ENCODE measurements at places on chromosomes 3 and 15.

DNA sequence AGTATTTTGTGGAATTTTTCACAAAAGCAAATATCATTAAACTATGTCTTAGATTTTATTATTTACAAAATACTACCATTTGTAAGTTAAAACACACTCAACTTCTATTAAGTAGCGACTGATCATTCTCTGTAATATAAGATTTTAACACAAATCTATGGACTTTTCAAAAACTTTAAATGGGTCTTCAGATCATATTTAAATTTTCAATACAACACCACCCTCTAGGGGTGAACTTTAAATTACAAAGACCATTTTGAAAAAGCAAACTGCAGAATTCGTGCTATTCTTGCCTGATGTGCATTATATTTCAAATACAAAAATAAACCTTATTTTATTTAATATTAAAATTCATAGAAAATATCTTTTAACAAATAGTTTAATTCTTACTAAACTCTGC is 8.2 kb upstream of the VGLL4 start:
- DNase-seq: no peak

DNA sequence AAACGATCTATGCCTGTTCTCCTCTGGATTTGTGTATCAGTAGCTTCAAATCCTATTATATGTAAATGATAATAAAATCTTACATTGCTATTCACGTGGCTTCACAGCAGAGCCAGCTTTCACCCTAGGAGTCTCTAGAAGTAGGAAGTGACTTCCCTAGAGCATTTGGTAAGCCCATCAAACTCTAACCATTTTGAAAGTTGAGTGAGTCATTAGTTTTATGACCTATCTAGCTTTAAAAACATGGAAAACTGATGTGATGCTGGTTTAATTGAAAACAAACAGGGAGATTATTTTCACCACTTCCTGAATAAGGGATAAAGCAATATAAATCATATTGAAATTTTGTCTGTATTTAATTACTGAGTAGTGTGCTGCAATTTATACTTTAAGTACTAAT is 275.2 kb downstream of the EPHA6 start:
- DNase-seq: no peak

DNA sequence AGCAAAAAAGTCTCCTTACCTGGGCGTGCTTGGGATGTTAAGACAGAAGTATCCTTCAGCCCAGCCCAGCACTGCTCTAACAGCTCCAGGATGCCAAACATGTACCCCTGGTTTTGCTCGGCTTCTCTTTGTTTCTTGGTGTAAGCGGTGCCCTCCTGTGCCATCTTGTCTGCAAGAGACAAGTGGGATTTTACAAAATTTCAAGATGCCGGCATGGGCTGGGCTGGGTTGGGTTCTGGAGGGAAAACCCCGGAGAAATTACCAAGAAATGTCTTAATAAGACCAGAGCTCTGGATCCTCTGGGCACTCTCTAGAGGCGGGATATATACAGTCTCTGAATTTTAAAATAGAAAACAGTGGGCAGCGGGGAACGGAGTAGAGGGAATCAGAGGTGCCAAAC is 4.6 kb upstream of the SOX14 start:
- no peak for DNase-seq

GRCh38 chr15:88797663-88798339 is 5.4 kb upstream of the ACAN start:
- DNase-seq: no peak

GRCh38 chr3:186220365-186220764 is 111.5 kb upstream of the ETV5 start:
- DNase-seq: no peak

DNA sequence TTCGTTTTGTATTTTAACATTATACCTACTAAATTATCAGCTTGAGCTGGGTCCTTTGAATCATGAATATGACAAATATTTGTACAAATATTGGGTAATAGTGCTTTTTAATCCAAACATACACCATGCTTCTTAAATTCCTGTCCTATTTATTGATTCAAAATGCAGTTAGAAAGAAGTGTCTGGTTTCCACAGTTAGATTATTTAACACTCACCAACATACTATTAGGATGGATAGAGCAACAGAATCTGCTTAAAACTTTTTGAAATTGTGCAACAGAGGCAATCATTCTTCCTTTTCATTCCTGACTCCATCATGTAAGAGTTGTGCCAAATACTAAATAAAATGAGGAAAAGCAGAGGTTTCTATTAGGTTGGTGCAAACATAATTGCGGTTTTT is 281.2 kb downstream of the LSAMP start:
- no peak for DNase-seq

DNA sequence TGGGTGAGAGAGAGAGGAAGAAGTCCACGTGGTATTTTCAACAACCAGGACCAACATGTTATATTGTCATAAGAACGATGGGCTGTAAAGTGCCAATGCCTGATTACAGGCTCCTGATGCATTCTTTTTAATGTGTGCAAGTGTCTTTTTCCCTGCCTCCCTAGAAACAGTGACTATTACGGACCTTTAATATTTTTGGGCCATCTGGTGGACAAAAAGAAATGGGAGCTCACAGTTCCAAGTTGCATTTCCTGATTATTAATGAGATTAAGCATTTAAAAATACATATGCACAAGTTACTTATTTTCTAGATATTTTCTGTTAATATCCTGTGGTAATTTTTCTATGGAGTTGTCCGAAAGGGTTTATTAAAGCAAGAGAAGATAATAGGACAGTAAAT is 530.2 kb downstream of the NR2F2 start:
- no peak for DNase-seq

DNA sequence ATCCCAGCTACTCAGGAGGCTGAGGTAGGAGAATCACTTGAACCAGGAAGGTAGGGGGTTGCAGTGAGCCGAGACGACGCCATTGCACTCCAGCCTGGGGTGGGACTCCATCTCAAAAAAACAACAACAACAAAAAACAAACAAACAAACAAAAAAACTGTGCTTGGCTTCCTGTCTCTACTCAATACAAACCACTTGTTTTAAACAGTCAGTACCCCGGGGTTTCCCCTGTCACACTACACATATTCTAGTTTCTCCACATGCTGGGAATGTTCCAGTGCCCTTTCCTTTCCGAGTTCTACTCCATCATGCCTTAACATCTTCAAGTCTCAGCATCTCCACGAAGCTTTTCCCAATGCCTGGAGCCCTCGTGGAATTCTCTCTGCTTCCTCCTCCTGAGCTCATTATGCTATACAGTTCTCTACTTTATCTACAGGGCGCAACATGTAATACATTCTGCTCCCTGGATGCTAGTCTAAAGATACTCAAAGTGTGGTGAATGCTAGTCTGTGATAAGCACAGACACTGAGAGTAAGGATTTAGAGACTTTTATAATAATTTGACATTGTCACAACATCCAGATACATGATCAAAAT is 7.8 kb downstream of the EMC3 start:
- no peak for DNase-seq

DNA sequence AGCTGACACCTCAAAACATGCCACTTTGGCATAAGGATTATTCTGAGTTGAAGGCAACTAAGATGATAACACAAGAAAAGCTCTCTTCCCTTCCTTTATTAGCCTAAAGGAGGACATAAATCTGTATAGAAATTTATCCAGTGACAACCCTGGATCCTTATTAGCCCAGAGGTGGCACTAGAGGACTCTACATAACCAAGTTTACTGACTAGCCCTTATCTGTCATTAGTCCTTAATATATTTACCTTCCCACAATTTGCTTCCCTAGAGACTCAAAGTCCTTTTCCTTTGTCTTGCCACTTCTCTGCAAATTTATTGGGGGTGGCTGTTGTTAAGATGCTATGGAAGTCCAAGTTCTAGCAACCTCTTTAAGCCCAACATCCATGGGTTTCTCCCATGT is 26.7 kb downstream of the CEP70 start:
- DNase-seq: no peak

DNA sequence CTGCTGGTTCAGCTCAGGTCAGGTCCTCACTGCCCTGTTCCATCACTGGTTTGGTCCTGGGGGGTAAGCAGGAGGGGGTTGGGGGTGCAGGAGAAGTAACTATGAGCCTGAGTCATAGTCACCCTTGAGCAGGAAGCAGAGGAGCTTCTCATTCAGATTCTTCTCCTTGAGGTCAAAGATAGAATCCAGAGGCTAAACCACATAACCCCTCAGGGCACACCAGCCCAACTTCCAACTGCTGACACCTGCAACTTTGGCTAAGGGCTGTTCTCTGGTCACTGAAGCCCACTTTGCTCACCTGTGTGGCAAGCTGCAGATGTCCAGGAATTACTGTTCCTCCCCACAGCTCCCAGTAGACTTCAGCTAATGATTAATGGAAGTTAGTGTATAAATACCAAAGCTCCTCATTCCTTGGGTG is 48.8 kb upstream of the LRRFIP2 start:
- no peak for DNase-seq

- DNase-seq: no peak
Observed at GRCh38 chr3:28207000-28207733, 34.3 kb upstream of the CMC1 start.

DNA sequence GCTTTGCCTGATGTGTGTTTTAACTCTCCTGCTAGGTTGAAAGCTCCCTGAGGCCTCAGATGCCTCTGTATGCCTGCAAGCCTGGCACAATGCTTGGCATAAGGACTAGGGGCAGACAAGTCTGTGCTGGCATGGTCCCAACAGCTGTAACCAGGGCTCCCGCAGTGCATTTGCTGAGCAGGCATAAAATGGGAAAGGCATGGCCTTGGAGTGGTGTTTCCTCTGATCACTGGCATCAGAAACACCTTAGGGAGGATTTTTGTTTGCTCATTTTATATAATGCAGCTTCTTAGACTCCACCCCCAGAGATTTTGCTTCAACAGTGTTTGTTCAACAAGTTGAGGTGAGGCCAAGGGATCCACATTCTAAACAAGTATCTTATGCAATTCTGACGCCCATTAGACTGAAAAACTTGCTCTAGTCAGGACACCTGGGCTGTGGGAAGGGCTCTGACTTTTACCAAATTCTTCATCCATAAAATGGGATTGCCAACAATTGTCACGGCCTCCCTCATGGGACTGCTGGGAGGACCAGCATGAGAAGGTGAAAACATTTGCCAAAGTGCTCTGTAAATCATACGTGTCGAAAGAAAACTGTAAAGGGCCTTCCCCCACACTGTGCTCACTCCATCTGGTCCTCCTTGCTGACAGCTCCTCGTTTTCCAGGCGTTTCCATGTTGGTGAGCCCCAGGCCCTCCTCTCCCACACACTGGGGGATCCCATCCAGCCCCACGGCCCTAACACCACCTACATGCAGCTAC is 43.1 kb downstream of the STARD5 start:
- DNase-seq: no peak

- DNase-seq: no peak
Observed at GRCh38 chr15:86439614-86440013, 359.9 kb downstream of the AGBL1 start.

DNA sequence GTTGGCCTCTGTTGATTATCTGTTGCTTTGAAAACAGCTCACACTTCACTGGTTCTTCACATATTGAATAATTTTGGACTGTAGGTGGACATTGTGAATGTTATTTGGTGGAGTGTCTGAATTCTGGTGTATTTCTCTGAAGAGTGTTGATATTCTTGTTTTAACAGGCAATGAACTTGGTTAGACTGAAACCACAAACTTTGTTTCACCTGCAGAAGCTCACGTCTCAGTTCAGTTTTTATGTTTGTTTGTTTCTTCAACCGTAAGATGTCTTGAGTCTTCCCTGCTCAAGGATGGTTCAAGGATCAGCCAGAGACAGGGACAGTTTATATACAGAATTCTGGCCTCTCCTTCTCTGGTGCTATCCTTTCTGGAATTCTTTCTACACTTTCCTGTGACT is 43.6 kb downstream of the C3orf20 start:
- DNase-seq: no peak

- DNase-seq: no peak
Observed at GRCh38 chr3:172446198-172446597, 2.1 kb downstream of the GHSR start.

DNA sequence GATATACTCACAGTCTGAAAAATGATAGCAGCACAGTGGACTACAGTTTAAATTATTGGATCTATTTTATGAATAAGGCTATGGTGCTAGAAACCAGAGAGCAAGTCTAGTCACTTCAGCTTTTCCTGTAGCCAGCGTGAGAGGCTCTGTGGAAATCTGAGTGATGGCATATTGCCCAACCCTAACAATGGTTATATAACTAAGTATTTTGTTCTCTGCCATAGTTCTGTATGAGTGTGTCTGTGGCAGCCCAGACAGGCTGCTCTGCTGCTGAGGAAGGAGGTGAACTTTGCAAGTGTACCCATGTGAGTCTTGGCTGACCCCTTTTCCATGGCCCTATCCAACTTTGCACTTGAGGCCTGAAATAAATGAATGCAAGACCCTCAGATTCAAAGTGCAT is 105.7 kb downstream of the LRTM1 start:
- DNase-seq: no peak

- DNase-seq: no peak
Observed at GRCh38 chr3:55690177-55690576, 203.1 kb upstream of the WNT5A start.

DNA sequence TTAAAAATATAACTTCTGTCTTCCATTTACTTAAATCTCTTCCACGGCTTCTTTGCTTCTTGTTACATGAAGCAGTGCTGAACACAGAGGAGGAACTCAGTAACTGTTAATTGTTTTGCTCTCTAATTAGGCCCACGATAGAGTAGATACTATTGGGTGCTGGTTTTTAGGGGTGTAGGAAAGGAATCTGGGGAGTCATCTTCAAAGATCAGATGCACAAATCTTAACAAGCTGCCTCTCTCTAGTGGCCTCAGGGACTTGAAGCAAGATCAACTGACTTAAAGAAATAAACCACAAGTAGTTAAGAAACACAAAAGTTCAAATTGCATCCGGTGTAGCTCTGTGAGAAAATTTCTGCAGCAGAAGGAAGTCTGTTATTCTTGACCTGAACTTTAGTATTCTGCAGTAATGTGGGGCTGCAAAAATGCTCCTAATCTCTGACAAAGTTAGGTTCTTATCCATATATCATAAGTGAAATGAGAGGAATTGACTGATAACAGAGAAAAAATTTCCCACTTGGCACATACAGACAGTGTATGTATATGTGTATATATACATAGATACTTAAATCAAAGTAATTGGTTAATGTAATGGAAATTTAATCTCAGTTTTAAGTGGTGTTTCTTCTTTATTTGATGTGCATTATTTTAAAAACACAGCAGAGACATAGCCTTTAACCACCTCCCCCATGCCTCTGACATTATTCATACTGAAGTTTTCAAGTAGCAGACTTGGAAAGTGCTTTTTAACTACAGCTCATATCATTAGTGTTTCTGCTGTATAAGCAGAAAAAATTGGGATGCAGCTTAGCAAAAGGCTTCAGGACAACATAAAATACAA is 51.8 kb downstream of the CHST2 start:
- DNase-seq: no peak

All from aorta (tissue), 5 donors.